AG04449 (cell line): ENCODE measurements at places on chromosomes 1 and 21.

DNA sequence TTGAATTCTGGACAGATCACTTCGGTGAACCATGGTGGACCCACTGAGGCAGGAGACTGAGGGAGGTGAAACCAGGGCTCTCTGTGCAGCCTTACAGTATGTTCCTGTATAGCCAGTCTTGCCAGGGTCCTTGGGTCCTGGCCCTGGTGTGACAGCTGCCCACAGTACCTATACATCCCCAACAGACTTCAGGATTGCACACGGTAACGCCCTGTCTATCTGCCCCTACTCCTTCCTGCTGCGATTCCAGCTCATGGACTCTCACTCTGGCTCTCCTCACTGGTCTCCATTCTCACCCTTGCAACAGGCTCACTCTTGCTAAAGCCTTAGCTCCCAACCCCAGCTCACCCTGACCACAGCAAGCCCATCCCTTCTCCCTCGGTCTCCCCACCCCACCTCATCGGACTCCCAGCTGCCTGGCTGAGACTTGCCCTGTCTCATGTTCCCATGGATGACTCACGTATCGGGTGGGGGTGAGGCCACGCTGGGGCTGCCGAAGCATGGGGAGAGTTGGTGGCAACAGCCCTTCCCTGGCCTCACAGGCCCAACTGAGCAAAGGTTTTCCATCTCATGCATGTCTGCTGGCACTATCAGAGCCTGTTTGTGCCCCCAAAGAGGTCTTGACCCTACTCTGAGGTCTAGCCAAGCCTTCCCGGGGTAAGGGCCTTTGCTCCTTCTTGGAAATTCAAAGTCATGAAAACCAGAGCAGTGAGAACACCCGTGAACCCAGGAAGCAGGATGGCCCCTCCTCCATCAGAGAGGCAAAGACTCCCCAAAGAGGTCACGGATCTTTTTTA is 7.1 kb downstream of the PHLDA3 start:
- peak; percentile 96 for DNase-seq

DNA sequence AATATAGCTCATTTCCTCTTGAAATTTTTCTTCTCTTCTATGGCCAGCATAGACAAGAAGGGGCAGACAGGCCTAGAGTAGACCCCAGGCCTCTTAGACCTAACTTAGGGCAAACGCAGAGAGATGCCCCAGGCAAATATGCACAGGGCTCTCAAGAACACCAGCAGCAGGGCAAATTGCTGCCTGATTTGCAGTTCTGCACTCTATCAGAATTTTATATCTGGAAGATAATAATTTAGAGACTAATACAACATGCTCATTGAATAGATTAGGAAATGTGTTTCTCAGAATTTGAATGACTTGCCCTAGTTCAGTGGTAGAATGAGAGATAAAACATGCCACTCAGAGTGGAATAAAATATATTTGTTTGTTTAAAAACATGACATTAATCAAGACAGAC is 200.4 kb upstream of the ADGRL2 start:
- DNase-seq, result no peak

- DNase-seq, result no peak
Observed at GRCh38 chr1:165397944-165398343, 41.4 kb upstream of the LMX1A start.

- DNase-seq, result no peak
Observed at GRCh38 chr1:207431508-207431907, 22.6 kb upstream of the CR2 start.

- peak; percentile 75 for DNase-seq
Observed at GRCh38 chr1:206706298-206706791, 21.6 kb downstream of the MAPKAPK2 start.

- no peak for DNase-seq
Observed at GRCh38 chr1:243508303-243508713, 252.5 kb downstream of the SDCCAG8 start.

DNA sequence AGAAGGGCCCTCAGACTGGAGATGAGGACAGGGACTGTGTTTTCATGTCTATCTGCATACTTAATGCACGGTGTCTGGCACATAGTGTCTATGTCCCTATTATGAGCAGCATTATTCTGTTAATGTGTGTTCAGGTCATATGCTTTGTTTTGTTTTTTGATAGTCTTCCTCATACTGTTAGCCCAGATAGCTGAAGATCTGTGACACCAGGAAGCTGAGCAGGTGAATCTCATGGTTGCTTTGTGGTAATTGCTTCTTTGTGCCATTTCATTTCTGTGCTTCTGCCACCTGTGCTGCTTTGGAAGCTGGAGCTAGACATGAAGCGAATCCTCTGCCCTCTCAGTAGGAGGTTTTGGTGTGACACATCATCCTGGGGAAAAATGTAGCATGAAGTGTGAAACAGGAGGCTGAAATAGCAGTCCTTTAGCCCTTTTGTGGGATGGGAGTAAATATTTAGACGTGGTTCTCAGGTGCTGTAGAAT is 15.8 kb downstream of the SMAP2 start:
- no peak for DNase-seq

- DNase-seq, result peak; percentile 28
Observed at GRCh38 chr1:113981962-113982931, 3.0 kb downstream of the OLFML3 start.

DNA sequence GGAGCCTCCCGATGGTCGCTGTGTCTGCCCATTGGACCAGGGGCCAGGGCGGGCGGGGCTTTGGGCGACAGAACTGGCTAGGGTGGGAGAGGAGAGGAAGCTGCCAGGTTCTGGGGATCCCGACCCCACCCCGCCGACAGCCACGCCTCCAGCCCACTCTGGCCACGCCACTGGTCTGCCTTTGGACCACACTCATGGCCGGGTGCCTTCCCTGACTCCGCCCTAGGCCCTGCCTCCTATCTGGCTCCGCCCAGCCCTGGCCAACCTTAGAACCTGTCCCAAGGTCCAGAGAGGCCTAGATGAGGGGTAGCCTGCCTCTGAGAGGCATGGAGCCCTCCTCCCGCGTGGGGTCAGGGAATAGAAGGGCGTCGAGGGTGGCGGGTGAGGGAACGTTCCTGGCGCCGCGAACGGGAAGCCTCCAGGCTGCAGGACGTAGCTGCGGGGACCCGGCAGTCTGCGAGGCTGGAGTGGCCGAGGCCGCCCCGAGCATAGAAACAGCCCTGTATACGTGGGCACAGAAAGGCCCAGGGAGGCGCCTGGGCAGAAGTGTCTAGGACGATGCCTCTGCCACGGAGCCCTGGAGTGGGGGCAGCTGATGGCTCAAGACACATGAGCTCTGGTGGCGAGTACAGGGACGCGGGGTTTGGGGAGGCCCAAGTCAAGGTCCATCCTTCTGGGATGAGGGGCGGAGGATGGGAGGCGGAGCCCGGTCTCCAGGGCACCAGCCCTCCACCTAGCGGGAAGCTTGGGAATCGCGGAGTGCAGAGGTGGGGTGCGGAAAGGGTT is 11.5 kb upstream of the COL16A1 start:
- no peak for DNase-seq

GRCh38 chr1:226602186-226603021 is 53.8 kb downstream of the STUM start:
- DNase-seq, result no peak

- DNase-seq, result no peak
Observed at GRCh38 chr1:42952303-42953001, 6.2 kb downstream of the SLC2A1 start.

DNA sequence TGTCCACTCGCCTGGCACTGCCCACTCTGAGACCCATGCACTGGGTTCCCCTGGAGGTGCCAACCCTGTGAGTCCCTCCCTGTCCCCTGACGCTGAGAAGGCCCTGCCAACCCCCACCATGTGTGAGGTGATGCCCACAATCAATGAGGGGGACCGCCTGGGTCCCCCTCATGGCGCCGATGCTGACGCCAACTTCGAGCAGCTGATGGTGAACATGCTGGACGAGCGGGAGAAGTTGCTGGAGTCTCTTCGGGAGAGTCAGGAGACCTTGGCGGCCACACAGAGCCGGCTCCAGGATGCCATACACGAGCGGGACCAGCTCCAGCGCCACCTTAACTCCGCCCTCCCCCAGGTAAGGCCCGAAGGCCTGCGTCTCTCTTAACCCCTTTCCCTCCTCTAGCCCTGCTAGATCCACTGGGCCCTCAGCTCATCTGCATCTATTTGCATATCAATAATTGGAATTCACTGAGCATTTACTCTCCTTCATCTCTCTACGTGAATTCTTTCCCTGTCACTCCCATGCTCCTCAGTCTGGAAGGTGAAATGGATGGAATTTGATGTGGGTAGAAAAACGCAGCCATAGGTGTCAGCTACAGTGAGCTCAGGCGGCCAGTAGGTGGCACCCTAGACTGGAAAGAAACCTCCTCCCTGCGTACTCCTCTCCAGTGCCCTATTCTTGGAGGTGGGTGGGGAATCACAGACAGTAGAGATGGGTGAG is 12.8 kb downstream of the PPFIA4 start:
- no peak for DNase-seq

- DNase-seq, result no peak
Observed at GRCh38 chr1:3884966-3885365, 15.1 kb downstream of the C1orf174 start.

DNA sequence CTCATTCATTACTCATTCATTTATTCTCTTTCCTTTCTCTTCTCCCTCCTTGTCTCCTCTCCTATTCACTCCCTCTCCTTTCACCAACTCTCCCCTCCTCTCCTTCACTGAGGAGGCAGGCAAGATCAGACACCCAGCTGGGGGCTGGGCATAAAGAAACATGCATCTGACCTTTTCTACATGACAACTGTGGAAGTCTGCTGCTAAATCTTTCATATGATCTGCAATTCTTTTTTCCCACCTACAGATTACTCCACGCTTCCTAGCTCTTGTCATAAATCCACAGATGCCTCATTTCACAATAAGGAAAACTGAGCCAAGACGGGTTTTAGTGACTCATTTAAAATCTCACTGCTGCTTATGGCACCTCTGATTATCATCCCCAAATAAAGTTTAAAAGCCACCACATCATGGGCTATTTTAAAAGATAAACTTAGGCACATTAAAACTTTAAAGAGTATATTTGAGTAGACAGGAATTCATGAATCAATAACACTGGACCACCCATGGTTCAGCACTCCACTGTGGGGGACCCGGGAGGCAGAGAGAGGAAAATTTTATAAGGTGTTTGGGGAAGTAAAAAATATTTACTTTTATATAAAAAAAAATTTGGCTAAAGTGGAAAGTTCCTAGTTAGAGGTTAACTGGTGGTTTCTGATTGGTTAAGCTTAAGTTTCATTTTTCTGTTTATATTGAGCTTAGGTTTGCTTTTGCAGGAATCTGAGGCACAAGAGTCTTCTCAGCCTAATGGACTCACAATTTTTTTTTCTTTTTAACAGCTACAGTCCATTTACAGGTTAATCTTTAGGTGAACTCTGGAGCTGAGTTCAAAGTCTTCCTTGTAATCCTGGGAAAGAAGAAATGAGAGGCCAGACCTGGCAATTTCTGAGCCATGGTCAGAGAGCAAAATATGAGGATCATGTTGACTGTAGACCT is 55.8 kb upstream of the DNAH14 start:
- DNase-seq, result no peak

- DNase-seq, result peak; percentile 33
Observed at GRCh38 chr1:210448297-210448892, 119.7 kb downstream of the HHAT start.

- DNase-seq, result no peak
Observed at GRCh38 chr1:17027403-17027802, 15.7 kb upstream of the ATP13A2 start.

DNA sequence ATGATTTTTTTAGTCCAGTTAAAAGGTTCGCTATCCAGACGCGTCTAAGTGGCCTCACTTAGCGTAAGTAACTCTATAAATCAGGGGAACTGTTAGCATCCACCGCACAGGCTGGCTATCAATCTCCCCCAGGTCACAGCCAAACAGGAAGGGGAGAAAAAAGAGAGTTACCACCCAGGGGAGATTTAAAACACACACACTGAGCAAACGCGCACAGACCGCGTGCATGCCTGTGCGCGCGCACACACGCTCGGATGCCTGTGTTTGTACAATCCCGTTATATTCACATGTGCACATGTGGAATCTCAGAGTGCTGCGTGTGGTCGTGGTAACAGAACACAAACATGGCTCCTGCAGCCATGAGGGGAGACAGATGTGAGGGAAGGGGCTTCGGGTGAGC is 125.4 kb downstream of the CASZ1 start:
- no peak for DNase-seq

DNA sequence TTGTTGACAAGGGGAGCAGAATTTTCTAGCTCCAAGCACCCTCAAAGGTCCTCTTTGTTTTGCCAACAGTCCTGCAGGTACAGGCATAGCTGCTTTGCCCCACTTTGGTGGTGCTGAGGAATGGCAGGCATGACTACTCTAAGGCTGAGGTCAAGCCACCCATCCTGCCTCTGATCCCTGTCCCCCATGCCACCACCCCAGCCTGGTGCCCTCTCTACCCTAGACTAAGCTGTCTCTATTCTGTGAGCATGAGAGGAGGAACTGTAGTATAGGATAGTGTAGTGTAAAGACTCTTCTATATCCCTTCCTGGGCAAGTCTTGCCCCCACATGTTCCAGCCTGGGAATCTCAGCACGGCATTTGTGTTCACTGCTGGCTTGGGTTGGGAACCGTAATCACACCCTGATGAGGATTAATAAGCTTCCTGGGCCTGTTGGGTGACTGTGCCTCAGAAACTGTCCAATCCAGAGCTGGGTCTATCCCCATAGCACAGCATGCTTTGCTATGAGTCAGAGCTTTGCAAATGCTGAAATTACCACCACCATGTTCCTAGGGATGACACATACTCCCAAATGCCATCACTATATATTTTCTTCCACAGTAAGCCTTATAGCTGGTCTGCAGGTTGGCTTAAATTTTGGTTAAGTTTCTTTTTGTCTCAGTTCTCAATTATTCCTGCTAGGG is 105.7 kb upstream of the PPP2R5A start:
- DNase-seq, result peak; percentile 89

- DNase-seq, result no peak
Observed at GRCh38 chr1:26690157-26690556, 5.7 kb upstream of the ARID1A start.

- DNase-seq, result no peak
Observed at GRCh38 chr1:152959801-152960451, 10.5 kb upstream of the SPRR4 start.
